ENCODE measurements at places on chromosomes 4 and X.

DNA sequence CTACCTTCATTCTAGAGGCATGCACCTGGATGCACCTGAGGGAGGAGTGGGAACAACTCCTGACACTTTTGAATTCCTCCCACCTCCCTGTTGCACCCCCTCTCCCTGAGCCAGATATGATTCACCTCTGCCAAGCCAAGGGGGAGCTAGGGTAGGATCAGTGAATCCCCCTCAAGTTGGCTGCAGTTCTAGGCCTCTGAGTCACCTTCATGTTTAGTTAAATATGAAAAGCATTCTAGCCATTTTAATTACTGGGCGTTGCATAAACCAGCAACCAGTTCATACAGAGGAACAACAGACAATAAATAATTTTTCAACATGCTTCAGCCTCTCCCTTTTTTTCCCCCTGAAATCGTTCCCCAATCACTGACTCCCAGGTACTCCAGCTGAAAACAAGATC, 1440.2 kb downstream of the ADGRL3 start:
- no peak for DNase-seq

DNA sequence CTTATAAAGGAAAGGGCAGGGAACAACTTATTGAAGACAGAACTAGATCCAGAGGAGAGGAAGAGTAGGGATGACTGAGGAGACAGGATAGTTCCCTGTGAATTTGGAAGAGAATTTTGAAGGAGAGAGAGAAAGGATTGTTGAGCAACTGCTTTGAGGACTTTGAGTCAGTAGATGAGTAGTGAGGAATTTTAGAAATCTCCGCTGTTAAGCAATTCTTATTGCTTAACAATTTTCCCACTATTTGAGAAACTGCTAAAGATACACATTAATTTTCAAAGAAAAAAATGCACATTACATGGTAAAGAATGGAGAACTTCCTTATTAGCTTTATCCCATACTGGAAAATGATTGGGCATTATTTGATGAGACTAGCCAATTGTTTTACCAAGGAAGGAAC, 116.3 kb upstream of the NRK start:
- DNase-seq = no peak

GRCh38 chrX:63809173-63809572, 24.2 kb upstream of the ARHGEF9 start:
- DNase-seq = no peak

DNA sequence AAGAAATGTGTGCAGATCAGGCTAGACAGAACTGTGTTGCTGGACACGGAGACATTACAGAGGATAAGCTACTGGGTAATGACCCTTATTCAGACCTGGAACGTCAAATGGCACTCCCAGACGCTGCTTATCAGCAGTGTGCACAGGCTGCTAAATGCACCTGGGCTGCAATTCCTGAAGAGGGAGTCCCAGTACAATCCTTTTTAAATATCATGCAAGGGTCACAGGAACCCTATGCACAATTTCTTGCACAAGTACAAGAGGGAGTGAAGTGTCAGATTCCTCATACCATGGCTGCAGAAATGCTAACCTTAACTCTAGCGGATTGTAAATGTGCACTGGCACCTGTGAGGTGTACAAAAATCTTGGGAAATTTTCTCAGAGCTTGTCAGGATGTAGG, 16.9 kb downstream of the SPIN2B start:
- DNase-seq = no peak

DNA sequence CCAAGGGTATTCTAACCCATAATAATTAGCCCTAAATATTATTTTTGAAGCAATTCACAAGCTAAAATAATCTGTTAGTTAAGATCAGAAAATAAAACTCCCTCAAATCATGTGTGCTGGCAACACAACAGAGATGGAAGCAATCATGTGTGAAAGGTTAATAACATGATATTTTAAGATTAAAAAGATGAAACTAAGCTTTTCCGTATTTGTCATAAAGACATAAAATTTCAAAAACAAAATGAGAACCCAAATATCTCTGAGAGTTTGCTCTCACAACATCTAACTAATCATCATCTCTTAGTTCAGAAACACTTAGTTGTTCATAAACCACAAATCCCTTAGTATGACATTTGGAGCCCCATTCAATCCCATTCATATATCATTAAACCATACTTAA, 749.1 kb downstream of the CCSER1 start:
- DNase-seq = no peak

GRCh38 chr4:160848901-160849760, 1314.7 kb downstream of the FSTL5 start:
- DNase-seq = no peak

DNA sequence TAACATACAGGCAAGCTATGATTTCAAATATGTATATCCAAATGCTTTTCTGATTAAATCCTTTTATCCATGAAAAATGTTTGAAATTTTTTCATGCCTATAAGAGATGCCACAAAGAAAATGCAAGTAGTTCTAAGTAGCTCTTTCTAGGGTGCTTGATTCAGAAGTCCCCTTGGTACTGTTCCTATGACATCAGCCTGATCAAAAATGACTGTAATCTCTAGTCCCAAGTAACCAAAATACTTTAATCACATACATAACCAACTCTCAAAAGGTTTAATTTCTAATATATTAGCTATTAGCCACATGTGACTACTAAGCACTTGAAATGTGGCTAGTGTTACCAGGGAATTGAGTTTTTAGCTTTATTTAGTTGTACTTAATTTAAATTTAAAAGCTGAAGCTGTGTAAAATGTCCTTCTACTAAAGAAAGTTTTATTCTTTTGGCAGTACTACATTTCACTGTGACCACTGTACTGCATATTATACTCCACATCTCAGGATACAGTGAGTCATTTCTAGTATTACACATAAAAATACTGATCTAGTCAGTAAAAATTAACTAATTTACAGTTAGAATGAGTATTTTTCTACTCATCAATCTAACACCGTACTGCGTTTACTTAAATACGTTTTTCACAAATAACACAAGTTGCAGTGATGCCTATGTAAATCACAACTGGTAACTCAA, 33.9 kb downstream of the FBXW7 start:
- no peak for DNase-seq

GRCh38 chrX:2401590-2402360, 99.0 kb downstream of the DHRSX start:
- no peak for DNase-seq

DNA sequence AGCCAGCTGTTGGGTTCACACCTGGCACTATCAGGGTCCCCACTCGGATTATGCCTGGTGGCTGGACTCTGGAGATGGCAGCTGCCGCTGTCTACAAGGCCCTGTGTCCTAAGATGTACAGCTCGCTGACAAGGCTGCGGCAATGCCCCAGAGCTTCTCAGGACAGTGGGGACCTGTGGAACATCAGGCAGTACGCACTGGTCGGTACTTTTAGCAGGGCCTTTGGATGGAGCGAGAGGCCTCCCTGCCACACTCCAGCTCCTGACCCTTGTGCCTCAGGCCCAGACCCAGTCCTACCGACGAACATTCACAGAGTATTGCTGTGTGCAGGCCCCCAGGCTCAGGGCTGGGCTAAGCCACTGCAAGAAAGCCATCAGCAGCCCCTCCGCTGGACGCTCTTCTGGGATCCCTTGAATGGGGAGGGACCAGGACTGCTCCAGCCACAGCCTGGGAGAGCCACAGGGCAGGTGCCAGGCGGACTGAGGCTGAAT, 45.7 kb upstream of the HMX1 start:
- no peak for DNase-seq

DNA sequence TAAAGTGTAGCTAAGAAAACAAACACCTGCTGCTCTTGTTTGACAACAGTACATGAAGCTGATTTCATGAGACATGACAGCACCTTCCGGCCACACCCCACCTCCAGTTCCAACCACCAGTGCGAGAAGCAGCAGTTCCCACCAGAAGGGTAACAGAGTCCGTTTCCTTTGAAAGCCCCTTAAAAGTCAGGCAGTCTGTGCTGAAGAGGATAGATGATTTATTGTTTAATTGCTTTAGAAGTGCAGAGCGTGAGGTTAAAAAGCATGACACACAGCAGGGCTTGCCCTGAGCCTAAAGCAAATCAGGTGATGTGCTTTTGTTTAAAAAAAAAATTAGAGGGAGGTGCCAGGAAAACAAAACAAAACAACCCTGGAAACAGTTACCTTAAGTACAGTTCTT, 82.6 kb downstream of the HADH start:
- DNase-seq = no peak

GRCh38 chr4:84507941-84508340, 8.8 kb upstream of the NKX6-1 start:
- no peak for DNase-seq

DNA sequence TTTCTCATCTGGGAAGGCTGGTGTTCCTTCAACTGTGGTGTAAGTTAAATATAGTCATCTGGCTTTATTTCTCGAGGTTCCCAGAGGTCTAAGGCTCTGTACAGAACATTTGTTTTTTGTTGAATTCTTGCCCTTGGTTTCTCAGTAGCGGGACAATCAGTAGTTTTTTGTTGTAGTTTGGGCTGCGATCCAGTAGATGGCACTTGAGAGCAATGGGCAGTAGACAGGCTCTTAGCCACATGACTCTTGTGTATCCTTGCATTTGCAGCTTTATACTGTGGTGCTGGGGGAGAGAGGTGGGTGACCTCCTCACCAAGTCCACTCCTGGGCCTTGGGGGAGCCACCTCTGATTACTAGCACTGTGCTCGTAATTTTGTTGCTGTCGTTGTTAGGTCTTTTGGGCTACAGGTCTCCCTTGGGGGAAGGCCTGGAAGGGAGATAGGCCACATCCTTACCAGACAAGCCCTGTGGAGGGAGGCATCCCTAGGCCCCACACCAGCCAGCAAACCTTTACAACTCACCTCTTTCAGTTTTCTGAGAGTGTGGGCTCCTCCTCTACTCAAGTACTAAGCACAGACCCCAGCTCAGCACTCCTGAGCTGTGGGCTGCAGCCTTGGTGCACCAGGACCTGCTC, 8.1 kb downstream of the ETDB start:
- no peak for DNase-seq

DNA sequence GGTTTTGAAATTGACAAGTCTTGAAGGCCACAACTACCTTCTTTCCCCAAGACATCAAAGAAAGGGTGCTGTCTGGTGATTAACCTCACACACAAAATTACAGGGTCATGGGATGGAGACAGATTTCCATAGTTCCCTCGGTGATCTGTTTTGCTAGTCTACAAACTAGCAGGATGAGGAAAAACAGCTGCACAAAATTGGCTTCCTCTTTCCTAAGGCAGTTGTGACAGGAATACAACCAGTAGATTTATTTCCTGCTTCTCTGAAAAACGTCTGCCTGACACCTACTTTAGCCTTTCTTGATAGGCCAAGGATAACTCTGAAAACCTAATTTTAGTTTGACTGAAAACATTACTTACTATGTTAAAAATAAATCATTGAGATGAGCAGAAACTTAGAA, 39.6 kb downstream of the DKK2 start:
- DNase-seq = no peak

- DNase-seq = peak; percentile 57
These were observed 192.2 kb upstream of the LEF1 start for GRCh38 chr4:108360754-108361445.

DNA sequence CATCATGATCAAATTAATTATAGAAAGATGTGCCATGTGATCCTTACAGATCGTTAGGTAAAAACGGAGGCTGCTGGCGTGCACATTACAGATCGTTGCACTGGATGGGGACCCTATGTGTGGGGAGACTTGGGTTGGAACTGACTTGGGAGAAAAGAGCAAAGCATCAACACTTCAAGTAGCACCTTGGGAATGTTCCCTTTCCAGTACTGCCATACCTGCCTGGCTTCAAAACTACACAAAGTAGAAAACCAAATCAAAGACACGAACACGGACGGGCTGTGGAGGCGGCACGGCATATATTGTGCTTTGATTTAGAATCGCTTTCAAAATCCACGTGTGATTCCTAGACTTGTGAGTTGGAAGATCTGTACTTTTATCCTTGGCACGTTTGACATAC, 898 bp downstream of the CMC4 start:
- DNase-seq = no peak

GRCh38 chr4:169225812-169226211, 44.9 kb downstream of the SH3RF1 start:
- DNase-seq = no peak

DNA sequence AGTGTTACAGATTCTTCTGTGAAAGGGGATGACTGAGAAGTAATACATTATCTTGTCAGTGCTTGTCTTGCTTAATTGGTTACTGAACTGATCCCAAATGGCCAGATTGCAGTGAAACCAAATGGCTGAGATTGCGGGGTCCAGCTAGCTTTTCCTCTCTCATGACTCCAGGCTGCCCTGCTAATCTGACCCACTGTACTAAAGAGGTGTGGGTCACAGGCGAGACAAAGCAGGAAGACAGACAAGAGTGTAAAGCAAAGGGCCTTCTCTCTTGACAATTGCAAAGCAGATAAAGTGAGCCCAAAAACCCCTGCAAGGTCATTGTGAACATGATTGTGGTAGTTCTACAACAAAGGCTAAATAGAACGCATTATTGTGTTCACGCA, 2.1 kb downstream of the TMEM150C start:
- no peak for DNase-seq

DNA sequence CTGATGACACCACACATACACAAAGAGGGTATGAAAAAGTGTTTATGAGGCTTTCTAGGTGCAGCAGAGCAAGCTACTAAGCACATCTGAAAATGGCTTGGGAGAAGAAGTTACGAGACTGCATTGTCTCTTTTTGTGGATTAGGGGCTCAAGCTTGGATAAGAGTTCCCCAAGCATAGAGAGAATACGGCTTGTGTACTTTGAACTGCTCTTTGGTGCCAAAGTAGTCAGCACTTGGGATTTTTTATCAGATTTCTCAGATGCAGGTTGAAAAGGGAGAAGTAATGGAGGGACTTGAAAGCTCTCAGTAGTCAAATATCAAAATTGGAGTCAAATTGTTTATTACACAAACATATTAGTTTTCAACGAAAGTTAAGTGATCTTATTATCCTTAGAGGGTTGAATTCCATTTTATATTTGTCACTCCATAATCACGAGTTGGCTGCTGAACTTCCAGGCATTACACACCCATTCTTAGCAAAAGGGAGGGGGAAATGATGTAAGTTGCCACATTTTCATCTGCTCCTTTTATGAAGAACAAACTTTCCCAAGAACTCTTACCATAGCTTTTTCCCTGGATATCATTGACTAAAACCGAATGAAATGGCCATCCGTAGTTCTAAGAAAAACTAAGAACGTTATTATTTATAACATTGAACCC, 1904.9 kb downstream of the PCDH7 start:
- no peak for DNase-seq

Measured in HFF-Myc (cell line).